ENCODE measurements at places on chromosomes 2 and 18.

- DNase-seq: no peak
These were observed 51.0 kb downstream of the PSD4 start for GRCh38 chr2:113224647-113225236.

DNA sequence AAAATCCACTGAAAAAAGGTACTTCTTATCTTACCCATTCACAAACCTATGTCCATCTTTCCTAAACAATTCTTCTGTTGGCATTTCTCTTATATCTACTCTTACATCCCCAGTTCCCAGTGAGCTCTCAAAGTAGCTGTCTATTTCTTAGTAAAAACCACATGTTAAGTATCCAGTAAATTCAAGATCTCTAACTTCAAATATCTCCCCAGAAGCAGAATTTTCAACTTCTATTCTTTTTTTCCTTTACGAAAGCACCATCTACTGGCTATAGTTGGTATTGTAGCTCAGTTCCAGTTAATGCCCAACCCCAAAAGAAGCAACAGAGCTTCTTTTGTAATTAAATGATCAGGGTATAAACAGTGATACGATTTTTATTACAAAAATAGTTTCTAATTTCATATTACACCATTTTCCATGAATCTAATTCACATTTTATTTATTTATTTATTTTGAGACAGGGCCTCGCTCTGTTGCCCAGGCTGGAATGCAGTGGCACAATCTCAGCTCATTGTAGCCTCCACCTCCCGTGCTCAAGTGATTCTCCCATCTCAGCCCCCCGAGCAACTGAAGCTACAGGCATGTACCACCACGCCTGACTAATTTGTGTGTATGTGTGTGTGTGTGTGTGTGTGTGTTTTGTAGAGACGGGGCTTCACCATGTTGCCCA is 28.5 kb downstream of the HRH4 start:
- DNase-seq: peak; percentile 55

DNA sequence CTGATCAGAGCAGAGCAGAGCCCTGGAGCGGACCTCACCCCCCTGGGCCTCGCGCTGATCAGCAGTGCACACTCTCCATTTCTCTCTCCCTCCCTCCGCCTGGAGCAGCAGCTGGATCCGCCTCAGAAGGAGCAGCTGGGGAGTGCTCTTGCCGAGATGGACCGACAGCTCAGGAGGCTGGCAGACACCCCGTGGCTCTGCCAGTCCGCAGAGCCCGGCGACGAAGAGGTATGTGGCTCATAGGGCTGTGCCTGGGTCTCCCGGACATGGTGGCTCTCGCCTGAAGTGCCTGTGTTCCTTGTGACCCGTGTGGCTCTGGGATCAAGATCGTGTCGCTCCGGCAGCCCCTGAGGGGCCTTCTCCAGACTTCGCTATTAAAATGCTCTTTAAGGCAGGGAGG is 102.5 kb downstream of the USP40 start:
- DNase-seq: no peak

DNA sequence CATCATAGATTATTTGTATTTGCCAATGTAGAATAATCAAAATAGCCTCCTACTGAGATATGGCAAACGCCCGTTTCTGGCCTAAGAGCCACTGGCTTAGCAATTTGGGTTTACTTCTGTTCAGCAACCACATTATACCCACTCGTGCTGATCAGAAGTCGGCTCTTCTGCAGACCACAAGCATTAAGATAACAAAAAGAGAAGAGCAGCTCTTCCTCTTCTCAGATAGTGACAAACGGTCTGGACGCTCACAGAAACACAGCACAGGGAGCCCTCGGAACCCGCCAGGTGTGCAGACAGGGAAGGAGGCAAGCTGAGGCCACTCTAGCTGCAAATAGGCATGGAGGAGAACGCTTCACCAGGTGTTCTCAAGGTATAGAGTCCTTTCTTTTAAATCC is 164.0 kb downstream of the HDAC4 start:
- no peak for DNase-seq

- DNase-seq: no peak
These were observed 80.0 kb upstream of the TMEM200C start for GRCh38 chr18:5975111-5976002.

- no peak for DNase-seq
These were observed 455.1 kb upstream of the DDX18 start for GRCh38 chr2:117359266-117359914.

GRCh38 chr2:136527560-136527959 is 237.8 kb upstream of the THSD7B start:
- no peak for DNase-seq

- no peak for DNase-seq
These were observed 56.3 kb upstream of the CCDC195 start for GRCh38 chr2:224772494-224772893.

DNA sequence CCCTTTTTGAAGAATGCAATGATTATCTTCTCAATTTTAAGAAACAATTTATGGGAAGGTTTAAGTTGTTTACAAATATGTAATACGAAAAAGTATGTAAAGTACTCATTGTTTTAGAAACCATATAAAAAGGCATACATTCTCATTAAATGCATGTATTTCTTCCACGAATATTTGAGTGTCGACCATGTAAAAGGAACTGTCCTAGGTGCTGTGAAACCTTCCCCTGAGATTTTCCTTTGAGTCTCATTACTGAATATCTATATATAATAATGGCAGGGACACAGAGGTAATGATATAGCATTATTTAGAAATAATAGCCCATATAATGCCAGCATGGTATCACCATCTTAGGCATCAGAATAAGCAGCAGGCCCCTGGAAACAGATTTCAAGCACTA is 239.3 kb downstream of the ERBB4 start:
- no peak for DNase-seq

- DNase-seq: no peak
These were observed 207.4 kb downstream of the NEDD4L start for GRCh38 chr18:58251416-58251815.

GRCh38 chr2:138744713-138745112 is 35.5 kb downstream of the NXPH2 start:
- no peak for DNase-seq

DNA sequence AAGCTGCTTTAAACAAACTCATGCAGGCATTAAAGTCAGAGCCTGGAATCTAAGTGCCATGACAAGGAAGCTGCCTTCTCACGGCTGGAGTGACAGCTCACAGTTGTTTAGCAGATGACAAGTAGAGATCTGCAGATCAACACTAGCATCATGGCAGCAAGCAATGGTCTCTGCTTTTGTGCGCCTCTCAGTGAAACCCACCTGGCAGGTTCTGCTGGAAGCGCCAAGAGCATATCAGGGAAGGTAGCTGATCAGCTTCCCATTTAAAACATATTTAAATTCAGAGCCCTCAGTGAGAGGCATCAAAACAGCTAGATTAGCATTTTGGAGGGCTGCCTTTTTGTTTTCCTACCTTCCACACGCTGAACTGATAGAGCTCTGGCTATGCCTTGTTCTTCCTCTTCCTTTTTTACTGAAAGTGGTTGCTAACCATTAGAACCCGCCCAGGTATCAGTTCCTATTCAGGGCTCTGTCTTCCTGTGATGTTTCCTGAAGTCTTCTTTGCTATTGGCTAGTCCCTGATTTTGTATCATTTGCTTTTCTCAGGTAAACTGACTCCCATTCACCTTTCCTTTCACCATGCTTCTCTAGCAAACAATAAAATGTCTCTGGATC is 70.8 kb downstream of the TMEM200C start:
- no peak for DNase-seq

- DNase-seq: no peak
These were observed 357.0 kb upstream of the FSIP2 start for GRCh38 chr2:185381631-185382030.

- no peak for DNase-seq
These were observed 36.4 kb downstream of the ICOS start for GRCh38 chr2:203973000-203973399.

GRCh38 chr2:145591109-145591809 is 1071.3 kb upstream of the ZEB2 start:
- DNase-seq: no peak

DNA sequence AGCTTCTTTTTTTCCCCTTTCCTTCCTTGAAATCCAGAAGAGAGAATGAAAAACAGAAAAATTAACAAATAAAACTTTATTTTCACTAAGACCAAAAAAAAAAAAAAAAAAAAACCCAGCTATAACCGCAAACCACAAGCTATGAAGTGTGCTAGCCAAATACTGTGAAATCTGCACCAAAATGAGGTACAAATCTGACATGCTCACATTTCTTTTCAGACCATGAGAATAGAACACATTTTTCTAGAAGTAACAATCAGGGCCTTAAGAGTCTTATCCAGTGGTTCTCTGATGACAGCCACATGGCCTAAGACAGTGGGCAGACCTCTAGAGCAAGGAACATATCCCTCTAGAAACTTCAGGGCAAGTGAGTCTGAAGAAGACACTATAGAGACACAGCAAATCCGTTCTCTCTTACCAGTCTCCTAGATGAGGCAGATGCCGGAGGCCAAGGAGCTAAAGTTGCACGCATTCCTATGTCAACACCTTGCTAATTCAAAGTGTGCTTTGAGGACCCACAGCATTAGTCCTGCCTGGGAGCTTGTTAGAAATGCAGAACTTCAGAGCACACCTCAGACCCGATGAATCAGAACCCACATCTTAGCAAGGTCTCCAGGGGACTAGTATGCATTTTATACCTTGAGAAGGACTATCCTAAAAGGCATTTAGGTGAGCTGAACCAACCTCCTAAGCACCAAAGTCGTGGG is 317.1 kb downstream of the MYCN start:
- no peak for DNase-seq

GRCh38 chr2:208501206-208501605 is 94.6 kb downstream of the PTH2R start:
- DNase-seq: no peak

DNA sequence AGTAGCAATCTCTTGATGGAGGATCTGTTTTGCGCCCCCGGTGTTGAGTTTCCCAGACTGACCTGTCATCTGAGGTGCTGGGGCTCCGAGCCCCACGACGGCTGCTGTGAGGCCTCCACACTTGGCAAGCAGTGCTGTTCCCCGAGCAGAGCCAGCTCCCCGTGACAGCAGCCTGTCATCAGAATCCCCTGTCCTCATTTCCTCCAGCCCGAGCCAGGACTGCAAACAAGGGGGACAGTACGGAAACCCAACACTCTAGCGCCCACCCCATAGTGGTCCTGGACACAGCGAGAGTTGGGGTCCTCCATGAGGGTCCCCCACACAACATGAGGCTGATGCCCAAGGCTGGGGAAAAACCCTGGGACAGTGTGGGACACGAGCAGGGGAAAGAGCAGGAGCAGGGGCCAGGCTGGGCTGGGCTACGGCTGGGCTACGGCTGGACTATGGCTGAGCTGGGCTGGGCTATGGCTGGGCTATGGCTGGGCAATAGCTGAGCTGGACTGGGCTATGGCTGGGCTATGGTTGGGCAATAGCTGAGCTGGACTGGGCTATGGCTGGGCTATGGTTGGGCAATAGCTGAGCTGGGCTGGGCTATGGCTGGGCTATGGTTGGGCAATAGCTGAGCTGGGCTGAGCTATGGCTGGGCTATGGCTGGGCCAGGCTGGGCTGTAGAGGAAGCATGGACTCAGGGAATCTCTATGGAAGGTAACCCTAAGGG is 1.5 kb upstream of the KLHL30 start:
- DNase-seq: no peak

DNA sequence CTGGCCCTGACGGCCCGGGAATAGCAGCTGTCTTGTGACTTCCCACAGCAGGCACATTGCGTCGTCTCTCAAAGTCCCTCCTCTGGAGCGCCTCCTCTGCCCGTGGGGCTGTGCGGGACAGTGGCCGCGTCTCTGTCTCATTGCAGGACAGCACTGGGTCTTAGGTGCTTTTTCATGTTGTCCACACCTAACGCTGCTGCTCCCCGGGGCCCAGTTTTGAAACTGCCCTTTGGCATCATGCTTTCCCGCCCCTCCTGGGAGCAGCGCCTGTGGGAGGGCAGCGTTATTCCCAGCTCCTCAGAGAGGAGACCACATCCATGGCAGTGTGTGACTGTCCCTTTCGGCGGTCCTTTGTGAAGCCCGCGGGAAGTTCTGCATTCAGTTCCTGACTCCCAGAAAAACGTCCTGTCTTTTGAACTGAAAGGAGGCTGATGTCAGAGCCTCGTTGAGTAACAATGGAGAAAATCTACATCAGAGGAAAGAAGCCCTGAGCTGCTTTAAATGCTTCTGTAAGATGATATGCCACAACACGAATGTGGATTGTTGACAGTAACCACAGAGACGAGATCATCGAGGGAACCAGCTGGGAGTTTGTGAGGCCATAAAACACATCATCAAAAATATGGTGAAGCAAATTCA is 226.0 kb downstream of the FAM210A start:
- DNase-seq: no peak

GRCh38 chr2:71504611-71505010 is 51.2 kb downstream of the DYSF start:
- DNase-seq: no peak

GRCh38 chr2:8036366-8036765 is 645.5 kb upstream of the ID2 start:
- no peak for DNase-seq

GRCh38 chr18:51623653-51624052 is 426.2 kb upstream of the MEX3C start:
- DNase-seq: no peak

- DNase-seq: no peak
These were observed 1.8 kb downstream of the RNF138 start for GRCh38 chr18:32093523-32093922.

GRCh38 chr18:62331581-62332356 is 6.7 kb downstream of the TNFRSF11A start:
- no peak for DNase-seq

DNA sequence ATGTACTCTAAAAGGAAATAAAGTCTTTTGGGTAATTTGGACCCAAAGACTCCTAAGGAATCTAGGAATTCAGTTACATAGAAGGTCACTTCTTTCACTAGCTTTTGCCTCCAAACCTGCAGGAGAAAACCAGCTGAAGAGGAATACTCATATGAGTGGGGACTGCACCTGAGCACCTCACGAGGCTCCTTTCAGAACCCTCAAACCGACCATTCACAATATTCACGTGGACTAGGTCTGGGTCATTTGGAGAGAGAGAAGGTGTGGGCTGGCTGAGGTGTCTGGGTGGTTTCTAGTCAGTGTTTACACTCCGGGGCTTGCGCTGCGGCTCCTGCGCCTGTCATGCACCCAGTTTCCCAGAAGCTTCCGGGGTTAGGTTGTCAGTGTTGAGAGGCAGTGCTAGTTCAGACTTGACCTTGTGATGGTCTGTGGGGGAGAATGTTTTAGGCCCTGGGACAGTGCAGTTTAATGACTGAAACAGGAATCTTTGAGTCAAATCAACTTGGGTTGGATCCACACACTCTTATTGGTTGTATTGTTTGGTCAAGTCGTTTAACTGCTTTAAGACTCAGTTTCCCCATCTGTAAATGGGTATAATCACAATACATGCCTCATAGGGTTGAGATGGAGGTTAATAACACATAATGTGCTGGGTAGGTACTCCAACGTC is 78.4 kb downstream of the LIMS1 start:
- peak; percentile 77 for DNase-seq

All from CD4-positive, alpha-beta T cell treated with Interleukin-10 for 1 hour (primary cell).